ENCODE measurements at places on chromosomes 12 and 14.

GRCh38 chr12:58575256-58575655, 345.0 kb downstream of the LRIG3 start:
- DNase-seq: no peak

DNA sequence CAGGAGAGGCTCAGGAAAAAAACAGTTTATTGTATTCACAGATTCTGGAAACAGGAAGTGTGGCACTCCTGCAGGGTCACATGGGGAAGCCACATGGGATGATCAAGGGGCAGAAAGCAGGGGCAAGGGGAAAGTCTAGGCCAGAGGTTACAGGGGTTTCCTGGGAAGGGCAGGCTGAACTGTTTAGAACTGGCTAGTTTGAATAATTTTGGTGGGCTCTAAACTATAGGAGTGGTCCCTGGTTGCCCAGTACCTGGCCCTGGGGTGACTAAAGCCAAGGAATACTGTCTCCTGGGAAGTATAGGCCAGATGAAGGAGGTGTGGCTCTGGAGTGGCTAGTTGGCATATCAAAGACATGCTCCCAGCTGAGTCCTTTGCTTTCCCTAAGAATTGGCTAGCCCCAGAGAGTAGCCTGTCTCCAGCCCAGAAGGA, 169.2 kb downstream of the SLC41A2 start:
- DNase-seq: no peak

DNA sequence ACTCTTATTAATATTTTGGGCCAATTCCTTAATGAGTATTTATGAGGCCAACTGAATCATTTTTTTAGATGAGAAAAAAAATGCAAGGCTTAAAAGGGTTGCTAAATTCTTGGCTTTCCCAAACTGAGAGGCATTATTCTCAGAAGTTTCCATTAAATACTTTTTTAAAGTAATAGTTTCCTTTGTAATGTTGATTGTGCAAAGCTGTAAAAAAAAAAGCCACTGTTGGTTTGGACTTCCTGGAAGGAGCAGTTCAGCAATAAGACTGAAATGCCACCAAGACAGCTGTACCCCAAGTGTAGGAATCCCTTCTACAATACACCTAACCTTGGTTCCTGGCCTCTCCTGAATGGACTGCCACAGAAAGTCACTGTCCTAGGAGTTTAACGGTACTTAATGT, 231.3 kb downstream of the MON2 start:
- no peak for DNase-seq

GRCh38 chr12:96194576-96194889, 358 bp downstream of the ELK3 start:
- DNase-seq: no peak

All from stimulated activated CD4-positive, alpha-beta T cell treated with anti-CD3 and anti-CD28 coated beads, Interleukin-1b, Interleukin-23, amount 100 ng/mL, for 24 hours (primary cell).